ENCODE measurements at places on chromosomes 3 and 15.

DNA sequence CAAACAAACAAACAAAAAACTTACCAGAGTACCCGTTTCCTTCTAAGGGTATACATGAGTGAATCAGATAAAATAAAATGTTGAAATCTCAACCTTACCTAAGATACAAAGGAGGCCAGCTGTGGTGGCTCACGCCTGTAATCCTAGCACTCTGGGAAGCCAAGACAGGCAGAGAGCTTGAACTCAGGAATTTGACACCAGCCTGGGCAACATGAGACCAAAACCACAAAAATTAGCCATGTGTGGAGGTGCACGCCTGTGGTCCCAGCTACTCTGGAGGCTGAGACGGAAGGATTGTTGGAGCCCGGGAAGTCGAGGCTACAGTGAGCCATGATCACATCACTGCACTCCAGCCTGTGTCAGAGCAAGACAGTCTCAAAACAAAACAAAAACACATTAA, 11.0 kb upstream of the FAM219B start:
- DNase-seq, result no peak

- no peak for DNase-seq
These were observed 79.7 kb downstream of the SEC22A start for GRCh38 chr3:123281406-123281805.

DNA sequence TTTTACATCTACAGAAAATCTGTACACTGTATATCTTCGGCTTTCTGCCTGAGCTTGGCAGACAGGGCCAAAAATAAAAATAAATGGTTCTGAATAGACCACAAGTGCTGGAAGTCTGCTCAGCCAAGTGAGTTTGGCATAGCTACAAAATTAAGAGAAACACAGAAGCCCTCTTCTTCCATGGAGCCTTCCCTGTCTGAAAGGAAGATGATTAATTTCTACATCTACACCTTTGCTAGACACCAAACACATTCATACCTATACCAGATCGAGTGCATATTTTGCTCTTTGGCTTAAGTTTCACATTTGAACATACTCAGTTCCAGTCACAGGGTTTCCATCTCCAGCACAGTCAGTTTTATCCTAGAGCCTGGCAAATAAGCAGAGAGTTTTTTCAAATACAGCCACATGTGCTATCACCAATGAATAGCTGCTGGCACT, 224.6 kb downstream of the GREM1 start:
- DNase-seq, result no peak

GRCh38 chr15:98681061-98681460, 32.7 kb downstream of the IGF1R start:
- DNase-seq, result no peak

DNA sequence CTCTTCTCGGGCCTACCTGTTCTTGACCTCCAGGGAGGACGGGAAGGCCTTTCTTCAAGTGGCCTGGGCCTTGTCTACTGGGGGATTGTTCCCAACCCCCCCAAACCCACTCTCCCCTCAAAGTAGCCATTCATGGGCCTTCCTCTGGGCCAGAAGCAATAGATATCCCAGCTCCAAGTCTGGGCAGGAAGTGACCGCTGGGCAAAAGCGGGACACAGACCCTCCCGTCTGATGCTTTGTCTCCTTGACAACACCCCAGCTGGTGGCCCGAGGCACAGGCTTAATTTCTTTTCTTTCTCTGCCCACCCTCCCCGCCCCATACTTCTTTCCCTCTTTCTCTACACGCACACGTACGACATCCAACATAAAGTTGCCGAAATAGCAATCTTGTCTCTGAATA, 41.4 kb upstream of the FEZF2 start:
- no peak for DNase-seq

- no peak for DNase-seq
These were observed 22.6 kb upstream of the ANO10 start for GRCh38 chr3:43644443-43644842.

DNA sequence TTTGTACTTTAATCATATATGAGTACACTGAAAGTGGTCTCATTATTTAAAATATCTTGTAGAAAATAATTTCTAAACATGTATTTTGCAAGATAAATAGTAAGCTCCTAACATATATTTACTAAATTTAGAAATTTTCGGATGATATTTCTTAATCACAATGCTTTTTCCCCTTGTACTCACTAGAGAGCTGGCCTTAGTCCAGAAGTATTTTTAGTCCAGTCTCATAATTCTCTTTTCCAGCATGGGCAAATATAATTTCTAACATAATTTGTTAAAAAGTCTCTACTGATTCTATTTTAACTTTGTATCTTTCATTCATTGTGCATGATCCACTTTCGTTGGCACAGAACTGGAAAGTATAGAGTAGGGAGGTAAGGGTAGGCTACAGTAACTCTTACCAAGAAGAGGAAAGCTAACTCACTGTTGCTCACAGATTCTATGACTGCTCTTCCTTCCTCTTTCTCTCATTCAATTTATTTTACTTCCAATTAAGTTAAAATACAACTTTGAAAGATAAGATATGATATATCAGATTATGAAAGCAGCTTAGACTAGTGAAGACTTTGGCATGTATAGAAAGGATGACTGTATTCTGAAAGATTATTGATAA, 39.3 kb downstream of the FGF7 start:
- DNase-seq, result no peak

GRCh38 chr3:124854009-124854408, 33.2 kb downstream of the ITGB5 start:
- DNase-seq, result peak; percentile 56

DNA sequence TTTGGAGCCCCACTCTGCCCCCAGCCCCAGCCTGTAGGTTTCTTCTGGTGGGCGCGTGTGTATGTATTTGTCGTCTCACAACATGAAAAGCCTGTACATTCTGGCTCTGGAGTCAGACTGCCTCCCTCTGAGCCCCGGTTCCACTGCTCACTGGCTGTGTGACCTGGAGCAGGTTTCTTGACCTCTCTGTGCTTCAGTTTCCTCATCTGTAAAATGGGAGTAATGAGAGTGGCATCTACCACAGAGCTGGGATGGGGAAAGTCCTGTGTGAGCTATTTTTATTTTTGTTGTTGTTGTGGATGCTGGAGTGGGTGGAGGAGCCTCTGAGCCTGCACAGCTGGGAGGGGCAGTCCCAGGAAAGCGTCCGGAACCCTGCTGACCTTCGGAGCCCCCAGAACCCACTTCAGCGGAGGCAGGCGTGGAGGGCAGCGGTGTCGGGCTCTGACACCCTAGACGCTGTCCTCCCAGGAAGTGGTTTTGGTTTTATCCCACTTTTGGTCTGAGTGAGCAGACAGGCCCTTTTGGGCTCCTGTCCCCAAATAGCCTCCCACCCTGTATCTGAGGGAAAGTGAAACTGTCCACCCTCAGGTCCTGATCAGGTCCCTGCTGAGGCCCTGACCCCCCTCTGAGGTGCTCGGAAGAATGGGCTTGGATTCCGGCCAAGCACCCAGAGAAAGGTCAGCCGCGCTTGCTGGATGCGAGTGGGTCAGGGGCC, 103.5 kb downstream of the CHSY1 start:
- DNase-seq, result no peak

- DNase-seq, result no peak
These were observed 63.9 kb downstream of the DAPK2 start for GRCh38 chr15:63982381-63982854.

GRCh38 chr3:33050071-33050653, 46.8 kb downstream of the GLB1 start:
- DNase-seq, result no peak
